ENCODE measurements at places on chromosomes 3 and 15.

GRCh38 chr3:195755791-195756676, 35.3 kb downstream of the MUC20 start:
- DNase-seq, result no peak

- no peak for DNase-seq
Observed at GRCh38 chr3:64936556-64936955, 248.8 kb upstream of the ADAMTS9 start.

- no peak for DNase-seq
Observed at GRCh38 chr3:124972457-124972856, 37.9 kb upstream of the MUC13 start.

DNA sequence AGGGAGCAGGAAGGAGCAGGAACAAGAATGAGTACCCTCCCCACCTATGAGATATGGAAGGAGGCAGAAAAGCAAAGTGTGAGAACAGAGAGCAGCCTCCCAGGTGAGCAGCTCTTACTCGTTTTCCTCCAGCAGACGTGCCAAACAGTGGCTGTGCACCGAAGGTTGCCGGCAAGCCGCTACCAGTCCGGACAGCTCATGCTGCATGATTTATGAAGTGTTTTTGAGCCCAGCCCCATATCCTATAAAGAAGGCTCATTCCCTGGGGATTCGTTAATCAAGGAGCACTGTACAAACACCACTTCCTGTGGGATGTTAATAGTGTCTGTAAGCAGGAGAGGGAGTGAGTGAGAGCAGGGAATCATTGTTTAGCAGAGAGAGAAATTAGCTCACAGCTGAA, 118.3 kb upstream of the FOXB1 start:
- DNase-seq, result peak; percentile 57

DNA sequence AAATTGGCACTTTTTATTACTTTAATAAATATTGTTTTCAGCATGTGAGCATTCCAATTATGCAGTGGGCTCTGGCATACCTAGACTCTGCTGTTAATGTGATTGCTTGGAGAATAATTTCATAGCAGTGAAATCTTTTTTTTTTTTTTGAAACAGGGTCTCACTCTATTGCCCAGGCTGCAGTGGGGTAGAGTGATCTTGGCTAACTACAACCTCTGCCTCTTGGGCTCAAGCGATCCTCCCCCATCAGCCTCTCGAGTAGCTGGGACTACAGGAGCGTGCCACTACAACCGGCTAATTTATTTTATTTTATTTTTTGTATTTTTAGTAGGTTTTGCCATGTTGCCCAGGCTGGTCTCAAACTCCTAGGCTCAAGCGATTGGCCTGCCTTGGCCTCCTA, 14.6 kb upstream of the CORO2B start:
- DNase-seq, result no peak

- DNase-seq, result no peak
Observed at GRCh38 chr3:160370987-160371857, 27.8 kb downstream of the IFT80 start.

Measured in fibroblast of skin of right quadriceps (primary cell).